ENCODE measurements at places on chromosomes 6 and 20.

GRCh38 chr6:93735099-93735498 lies 315.7 kb upstream of the EPHA7 start:
- no peak for DNase-seq

- DNase-seq = no peak
These were observed 191.7 kb upstream of the LAMP5 start for GRCh38 chr20:9322661-9323060.

- DNase-seq = no peak
These were observed 98.9 kb downstream of the HDGFL1 start for GRCh38 chr6:22668307-22668706.

- peak; percentile 44 for DNase-seq
These were observed 3.3 kb downstream of the CST11 start for GRCh38 chr20:23449421-23449820.

- no peak for DNase-seq
These were observed 16.9 kb downstream of the FUT9 start for GRCh38 chr6:96032661-96033060.

DNA sequence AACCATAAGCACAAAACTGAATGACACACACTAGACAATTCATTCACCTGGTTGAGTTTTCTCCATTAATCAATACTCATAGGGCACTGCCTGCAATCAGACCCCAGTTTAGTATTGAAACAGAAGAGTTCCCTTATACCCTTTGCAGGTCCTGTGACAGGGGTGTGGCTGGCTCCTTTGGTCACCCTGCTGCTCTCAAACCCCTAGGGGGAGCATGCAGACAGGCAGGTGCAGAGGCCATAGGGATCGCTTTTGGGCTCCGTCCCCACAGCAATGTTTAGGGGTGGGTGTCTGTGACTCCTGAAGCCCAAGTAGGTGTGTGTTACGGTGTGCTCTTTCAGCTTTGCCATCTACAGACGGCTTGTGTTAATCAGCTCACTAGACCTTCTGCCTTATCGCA lies 210.4 kb downstream of the CENPW start:
- DNase-seq = no peak

GRCh38 chr6:5427586-5427985 lies 166.3 kb downstream of the FARS2 start:
- no peak for DNase-seq

DNA sequence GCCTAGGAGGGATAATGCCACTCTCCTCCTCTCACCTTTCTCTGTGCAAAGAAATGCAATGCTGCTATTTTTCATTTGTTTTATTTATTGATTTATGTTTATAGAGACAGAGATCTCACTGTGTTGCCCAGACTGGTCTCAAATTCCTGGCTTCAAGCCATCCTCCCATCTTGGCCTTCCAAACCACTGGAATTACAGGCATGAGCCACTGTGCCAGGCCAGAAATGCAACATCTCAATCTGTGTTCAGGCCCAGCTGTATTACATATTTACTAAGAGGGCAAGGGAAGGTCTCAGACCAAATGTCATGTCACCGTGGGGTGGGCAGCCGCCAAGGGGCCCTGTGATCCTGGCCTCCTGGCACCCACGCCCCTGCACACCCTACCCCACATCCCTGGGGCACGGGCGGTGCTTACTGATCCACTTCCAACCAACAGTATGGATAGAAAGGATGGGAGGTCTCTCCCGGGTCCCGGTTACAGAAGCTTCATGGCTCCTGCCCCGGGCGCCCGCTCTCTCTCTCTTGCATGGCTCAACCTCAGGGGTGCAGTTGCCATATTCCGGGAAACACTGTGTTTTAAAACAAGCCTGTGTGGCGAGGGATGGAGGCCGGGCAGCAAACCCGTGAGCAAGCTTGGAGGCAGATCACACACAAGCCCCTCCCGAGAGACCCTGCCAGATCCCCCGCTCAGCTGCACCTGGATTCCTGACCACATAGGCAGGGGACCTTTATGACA lies 111.8 kb downstream of the AGPAT4 start:
- no peak for DNase-seq

DNA sequence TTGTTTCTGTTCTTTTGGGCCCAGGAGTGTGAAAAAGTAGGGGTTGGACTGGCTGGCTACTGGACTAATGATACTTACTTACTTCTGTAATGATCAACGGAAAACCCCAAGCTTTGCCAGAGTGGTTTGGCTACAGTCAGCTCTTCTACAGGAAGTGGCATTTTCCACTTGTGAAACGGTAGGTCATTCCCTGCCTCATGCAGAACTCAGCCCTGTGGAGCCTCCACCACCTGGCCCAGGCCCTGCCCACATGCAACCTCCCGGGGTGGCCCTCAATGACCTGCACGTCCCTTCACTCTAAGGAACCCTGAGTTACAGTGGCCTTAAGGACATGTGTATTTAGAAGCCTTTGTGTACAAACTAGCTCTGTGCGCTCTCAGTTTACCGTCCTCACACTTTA lies 140.4 kb downstream of the DTNBP1 start:
- no peak for DNase-seq

DNA sequence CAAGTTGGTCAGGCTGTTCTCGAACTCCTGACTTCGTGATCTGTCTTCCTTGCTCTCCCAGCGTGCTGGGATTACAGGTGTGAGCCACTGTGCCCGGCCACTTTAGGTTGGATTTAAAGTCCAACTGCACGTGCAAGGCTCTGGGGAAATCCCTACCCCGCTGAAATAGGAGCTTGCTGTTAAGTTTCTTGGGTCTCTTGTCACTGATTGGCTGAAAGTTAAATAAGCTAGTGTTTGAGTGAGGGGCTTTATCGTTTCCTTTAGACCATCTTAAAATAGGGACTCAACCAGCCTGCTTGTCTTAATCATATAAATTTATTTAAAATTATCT lies 11.1 kb upstream of the SERINC1 start:
- DNase-seq = no peak

GRCh38 chr6:29680416-29680815 lies 536 bp downstream of the ZFP57 start:
- no peak for DNase-seq

DNA sequence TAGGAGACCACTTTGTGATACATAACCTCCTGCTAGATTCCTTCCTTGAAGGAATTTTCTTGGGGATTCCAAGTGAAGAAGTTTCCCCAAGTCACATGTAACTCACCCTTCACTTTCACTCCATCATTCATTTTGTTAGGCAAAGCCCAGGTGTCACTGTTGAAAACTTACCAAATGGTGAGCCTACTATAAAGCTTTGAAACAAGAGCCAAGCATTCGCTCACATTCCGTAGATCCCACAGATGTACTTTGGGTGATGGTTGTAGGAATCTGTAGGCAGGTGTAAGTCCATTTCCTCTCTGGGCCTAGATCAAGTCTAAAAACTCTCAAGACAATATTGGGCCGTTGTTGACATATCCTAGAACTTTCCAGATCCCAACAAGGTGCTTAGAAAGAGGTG lies 74.1 kb downstream of the PRDM1 start:
- no peak for DNase-seq

DNA sequence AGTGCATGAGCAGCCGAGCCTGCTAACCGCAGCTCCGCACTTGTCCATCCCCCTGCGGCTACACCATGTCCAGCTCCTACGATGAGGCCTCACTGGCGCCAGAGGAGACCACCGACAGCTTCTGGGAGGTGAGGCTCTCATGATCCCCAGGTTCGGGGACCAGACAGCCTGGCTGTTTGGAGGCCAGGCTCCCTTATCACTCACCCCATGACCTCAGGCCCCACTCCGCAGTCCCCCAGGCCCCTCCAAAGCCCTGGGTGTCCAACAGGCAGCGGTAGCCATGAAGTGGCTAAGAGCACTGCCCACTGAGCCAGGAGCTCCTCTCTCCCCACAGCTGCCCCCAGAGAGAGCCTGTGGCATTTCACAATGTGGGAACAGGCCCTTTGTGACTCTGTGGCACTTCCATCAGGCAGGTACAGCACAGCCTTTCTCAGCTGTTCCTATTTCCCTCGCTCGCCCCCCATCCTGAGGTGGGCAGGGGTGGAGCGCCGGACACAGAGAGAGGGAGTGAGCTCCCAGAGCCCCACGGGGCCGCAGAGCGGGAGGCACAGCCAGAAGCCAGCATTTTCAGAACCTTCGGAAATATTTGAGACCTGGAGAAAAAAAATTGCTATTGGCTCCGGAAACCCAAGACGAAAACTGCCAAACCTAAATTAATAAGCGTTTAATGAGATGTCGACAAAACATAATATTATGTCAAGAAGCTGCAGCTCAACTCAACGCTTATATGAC lies 29.7 kb downstream of the SPDEF start:
- DNase-seq = no peak

- DNase-seq = no peak
These were observed 122.7 kb downstream of the SMOC2 start for GRCh38 chr6:168563656-168564055.

- DNase-seq = no peak
These were observed 13.6 kb downstream of the TXLNB start for GRCh38 chr6:139278190-139278589.

- DNase-seq = no peak
These were observed at the start of gene LHFPL5 for GRCh38 chr6:35804996-35805736. LHFPL5 (plus strand) TSS chr6:35805352; CDS start chr6:35805671, 319 bp downstream.

DNA sequence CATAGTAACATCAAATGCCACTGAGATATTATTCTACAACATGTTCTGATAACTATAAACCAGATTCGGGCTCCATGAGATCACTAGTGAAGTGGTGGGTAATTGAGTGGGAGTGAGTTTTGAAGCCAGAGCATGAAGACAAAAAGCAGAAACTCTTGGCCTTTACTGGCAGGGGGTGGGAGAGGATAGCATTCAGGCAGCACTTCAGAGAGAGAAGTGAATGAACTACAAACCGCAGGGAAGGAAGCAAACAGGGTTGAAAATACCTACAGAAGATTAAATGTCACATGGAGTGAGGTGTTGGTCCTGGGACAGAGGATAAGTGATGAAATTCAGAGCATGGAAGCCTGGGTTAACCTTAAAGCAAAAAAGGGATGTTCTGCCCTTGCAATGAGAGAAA lies 250.0 kb downstream of the EPM2A start:
- DNase-seq = no peak

DNA sequence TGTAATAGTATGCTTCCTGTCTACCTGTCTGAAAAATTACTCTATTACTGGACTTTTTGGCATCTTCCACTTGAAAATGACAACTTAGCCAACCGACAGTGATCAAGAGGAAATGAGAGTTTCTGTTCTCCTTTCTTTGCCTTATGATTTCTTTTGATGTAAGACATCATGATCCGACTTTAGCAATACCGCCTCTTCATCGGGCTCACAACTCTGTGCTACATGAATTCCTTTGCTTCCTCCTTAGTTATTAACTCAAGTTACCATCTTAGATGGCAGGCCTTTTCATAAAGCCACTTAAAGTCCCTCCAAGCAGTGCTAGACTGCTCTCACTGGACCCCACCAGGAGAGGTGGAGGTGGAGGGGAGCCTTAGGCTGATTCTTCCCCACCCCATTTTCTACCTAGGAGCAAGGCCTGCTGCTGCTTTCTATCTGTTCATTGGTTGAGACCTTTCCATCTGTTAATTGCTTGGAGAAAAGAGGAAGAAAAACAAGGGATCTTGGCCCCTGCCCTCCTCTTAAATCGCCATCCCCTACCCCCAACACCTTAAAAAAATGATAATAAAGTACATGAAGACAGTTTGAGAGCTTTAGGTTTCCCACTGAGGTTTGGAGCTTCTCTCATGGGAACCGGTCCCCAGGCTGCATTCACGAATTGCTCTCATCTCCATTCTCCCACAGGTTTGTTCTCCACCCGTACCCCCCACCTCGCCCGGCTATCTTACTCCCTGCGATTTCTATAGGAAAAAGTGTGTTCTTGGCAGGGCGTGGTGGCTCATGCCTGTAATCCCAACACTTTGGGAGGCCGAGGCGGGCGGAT lies 21.6 kb upstream of the MCM3 start:
- no peak for DNase-seq

GRCh38 chr6:111791415-111791814 lies 81.8 kb downstream of the FYN start:
- peak; percentile 24 for DNase-seq

GRCh38 chr6:148884461-148884860 lies 137.6 kb downstream of the UST start:
- no peak for DNase-seq

- peak; percentile 58 for DNase-seq
These were observed 7.5 kb downstream of the BCAS1 start for GRCh38 chr20:54062812-54063280.

DNA sequence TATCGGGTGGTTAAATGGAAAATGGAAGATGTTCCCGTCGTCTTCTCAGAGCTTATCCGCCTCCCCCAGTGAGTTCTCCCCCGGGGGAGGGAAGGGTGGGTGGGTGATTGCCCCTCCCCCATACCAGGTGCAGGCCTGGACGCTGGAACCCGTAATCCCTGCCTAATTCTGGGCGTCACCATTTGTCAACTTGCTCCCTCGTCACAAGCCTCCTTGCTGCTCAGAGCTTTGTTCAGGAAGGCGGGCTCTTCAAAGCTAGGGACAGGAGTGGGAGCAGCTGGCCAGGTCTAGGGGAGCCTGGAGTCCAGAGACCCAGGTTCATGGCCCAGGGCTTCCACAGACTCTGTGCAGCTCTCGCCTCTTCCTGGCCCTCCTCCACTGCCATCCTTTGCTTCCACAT lies 25.6 kb downstream of the CDH22 start:
- DNase-seq = no peak

GRCh38 chr6:26017632-26017966 lies 55.0 kb downstream of the TRIM38 start:
- no peak for DNase-seq

DNA sequence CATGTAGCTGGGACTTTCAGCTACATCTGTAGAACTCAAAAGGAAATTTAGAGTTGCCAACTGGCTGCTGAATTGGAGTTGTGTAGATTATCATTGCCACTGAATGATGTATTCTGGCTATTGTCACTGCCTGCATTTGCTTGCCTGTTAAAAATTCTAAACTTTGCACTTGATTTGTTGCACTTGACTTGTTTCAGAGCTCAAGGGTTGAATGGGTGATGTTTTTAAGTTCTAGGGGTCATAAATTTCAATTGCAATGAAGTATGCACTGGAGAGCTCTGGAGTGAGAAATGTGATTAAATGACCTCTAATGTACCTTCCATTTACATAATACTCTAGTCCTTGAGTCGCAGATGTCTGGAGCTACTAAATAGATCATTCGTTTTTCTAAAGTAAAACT lies 102.4 kb downstream of the TNFRSF21 start:
- no peak for DNase-seq

- no peak for DNase-seq
These were observed 42.0 kb downstream of the PNLDC1 start for GRCh38 chr6:159842035-159842434.

GRCh38 chr6:93238632-93239031 lies 180.7 kb downstream of the EPHA7 start:
- no peak for DNase-seq

DNA sequence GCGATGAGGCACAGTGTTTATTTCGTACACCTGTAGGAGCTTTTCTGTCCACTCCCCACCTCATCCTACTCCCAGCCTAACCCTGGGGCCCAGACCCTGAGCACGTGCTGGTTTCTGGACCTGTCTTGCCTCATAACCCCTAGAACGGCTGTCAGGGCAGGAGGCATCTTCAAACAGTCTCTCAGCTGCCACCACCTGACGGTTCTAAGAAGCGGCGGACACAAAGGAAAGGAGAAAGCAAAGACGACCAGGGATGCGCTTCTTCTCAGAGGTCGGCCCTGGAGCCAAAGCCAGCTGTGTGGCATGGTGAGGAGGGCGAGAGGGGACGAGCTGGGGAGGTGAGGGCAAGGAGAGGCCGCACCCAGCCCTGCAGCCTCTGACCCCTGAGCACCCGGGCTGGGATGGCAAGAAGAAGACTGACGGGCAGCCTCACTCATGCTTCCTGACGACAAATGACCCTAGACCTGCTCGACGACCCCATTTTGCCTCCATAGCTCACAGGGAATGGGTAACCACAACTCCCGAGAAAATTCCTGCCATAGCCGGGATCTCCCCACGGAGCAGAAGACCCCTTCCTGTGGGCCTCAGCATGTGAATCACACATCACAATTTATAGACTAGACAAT lies 62.1 kb downstream of the WDR27 start:
- no peak for DNase-seq
